Stimulated activated CD4-positive, alpha-beta T cell treated with anti-CD3 and anti-CD28 coated beads, Interleukin-4, amount 100 ng/mL, for 24 hours (primary cell): ENCODE measurements at places on chromosomes 6 and 20.

DNA sequence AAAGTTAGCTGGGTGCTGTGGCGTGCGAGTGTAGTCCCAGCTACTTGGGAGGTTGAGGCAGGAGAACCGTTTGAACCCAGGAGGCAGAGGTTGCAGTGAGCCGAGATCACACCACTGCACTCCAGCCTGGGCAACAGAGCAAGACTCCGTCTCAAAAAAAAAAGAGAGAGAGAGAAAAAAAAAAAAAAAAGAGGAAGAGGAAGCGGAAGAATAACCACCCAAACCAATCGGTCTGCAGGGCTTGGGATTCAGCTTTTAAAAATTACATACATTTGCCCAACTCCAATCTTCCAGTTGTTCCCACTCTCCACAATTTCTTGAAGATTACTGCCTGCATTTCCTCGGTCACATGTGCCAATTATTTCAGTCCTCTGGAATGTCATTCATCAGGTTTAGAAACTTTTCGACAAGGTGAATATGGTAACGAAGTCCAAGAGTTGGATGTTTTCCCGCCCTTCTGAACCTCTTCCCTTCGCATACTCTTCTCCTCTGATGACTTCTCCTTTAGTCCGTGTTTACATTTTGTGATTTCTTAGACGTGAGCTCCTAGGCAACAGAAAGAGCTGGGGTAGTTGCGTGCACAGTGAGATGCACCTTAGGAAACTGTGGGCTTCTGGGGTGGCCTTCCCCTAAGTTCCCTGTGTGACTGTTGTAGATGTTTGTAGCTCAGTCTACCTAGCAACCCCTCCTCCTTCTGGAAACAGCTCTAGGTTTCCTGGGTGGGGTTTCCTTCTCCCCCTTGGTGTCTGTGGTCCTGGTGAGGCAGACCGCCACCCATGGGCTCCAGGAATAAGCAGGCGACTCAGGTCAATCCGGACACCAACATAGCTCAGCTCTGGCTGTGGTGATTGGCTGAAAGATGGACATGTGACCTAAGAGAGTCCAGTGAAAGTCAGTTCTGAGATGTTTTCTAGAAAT is 63.0 kb upstream of the NCOA3 start:
- no peak for DNase-seq

DNA sequence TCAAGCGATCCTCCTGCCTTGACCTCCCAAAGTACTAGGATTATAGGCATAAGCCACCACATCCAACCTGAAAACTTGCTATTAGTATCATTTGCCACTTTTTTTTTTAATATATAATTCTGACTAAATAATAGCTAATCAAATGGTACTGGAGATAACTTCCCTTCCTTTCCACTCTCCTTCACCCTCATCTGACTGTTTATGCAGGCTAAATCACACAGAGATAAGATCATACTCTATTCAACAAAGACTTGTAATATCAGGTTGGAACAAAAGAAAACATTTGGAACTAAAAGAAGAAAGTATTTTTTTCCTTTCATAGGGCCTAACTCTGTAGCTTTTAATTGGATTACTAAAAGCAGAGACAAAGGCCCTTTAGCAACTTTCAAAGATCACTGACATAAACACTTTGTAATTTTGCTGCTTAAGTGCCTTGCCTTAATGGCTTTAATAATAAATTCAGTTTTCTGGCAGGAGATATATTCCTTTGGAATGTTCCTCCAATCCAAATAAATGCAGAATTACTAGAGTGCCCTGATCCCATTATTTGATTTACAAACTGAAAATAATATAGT is 198.7 kb upstream of the ASCC3 start:
- no peak for DNase-seq

DNA sequence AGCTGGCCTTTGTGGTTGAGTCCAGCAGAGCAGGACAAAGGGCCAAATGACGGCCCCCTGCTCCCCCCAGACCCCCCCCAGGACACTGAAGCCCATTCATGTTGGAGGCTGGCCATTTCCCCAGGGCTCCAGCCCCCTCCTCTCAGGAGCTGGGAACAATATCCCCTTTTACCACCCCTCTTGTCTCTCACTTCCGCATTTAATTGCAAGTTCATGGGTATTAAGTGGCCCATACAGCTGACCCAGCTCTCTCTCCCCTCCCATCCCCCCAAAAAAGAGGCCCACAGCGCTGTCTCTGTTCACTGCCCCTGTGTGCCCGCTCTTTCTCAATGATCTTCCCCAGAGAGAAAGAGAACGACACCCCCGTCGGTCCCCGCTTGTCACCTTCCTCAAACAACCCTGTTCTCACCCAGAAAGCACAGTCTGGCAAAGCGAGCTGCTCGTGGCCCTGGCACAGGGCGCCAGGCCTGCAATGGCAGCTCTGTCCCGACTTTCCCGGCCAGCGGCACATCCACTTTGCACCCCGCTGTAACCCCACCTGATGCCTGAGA is 30.4 kb downstream of the PREX1 start:
- DNase-seq = no peak

- no peak for DNase-seq
Measured at GRCh38 chr20:44734938-44735337, 10.7 kb upstream of the KCNK15 start.

DNA sequence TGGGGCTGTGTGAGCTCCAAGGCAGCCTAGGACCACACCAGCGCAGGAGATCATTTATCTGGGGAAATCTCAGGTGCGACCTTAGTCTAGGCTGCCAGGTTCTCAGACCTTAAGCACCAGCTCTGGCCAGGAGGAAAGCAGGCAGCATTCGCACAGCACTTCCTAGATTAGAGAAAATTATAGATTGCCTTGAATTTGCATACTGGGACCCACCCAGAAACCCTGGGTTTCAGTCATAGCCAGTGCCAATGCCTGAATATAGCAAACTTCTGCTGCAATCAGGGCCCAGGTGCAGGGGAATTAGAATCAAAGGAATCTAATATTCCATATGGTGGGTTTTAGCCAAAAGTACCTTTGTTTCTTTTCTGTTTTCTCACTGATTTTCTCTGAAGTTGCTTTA is 204.3 kb upstream of the CST7 start:
- no peak for DNase-seq

- DNase-seq = no peak
Measured at GRCh38 chr20:58553841-58554240, 38.6 kb upstream of the APCDD1L start.

DNA sequence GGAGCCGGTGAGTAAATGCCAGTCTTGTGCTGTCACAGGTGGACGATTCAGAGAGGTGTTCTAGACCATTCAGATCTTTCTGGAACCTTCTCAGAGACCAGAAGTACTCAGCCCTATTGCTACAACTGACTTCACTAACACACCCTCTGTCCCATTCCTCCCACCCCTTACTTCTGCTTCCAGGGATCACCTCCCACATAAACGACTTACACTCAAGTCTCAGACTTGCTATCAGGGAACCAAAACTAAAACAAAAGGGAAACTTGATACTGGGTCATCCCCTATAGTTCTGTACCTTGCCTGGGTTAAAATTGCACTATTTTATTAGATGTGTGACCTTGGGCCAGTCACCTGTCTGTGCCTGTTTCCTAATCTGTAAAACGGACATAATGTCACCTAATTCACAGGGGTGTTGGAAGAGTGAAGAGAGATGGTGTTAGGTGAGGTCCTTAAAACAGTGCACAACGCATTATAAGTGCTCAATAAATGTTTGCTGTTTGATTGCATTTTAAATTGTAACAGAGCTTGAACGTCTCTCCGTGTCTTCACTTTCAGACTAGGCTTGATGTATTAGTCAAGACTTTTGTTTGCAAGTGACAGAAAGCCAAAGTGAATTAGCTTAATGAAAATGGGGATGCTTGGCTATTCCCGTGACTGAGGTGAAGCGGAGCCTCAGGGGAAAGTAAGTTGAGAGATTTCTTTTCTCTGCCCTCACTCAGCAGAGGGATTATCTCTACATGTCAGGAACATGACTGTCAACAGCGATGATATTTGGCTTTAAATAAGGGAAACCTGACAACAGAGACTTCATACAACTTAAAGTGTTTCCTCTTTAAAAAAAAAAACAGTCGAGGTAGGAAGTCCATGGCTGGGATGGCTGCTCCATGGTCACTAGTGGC is 3.0 kb upstream of the SRXN1 start:
- DNase-seq = no peak

DNA sequence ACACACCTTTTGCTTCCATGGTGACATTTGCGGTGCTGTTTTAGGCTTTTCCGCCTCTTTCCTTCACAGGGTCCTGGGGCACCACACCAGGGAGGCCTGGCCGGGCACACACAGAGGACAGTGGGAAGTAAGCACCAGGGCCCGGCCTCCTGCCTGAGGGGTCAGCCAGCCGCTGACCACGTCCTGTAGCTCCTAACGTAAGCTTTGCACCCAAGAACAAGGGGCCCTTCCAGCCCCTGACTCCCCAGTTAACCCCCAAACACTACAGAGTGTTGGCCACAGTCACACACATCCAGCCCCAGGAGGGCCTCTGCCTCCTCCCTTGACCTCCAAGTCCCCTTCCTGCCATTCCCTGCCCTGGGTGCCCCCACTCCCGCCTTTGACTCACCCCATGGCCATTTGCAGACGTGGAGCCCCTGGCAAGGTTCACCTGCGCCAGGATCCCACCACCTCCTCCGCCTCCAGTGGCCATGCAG is 54.7 kb downstream of the YTHDF1 start:
- no peak for DNase-seq

GRCh38 chr6:7528565-7528964 is 12.9 kb upstream of the DSP start:
- no peak for DNase-seq

DNA sequence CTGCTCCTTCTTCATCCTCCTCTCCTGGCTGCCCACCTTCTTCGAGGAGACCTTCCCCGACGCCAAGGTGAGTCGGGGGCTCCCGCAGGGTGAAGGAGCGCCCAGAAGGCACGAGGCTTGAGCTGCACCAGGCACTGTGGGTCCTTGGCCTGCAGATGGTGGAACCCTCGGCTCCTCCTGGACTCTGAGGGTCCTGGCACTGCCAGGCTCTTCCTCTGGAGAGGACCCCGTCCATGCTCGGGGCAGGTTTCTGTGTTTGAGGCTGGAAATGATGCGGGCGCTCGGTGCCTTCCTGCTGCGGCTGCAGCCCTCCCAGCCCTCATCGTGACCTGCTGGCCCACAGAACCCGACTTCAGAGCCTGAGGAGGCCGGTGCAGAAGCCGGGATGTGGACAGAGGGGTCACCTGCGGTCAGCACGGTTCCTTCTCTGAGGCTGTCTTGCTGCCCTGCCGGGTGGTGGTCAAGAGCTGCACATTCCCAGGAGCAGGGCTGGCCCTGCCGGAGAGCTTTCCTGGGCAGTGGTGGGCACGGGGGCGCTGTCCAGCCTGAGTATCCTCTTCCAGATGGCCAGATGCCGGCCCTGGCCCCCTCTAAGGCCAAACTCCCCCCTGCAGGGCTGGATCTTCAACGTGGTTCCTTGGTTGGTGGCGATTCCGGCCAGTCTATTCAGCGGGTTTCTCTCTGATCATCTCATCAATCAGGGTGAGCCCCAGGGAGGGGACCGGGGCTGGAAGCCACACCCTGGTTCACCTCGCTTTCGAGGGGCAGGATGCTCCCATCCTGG is 11.3 kb downstream of the SLC17A9 start:
- no peak for DNase-seq

- DNase-seq = no peak
Measured at GRCh38 chr6:170245475-170245992, 45.3 kb downstream of the DLL1 start.

DNA sequence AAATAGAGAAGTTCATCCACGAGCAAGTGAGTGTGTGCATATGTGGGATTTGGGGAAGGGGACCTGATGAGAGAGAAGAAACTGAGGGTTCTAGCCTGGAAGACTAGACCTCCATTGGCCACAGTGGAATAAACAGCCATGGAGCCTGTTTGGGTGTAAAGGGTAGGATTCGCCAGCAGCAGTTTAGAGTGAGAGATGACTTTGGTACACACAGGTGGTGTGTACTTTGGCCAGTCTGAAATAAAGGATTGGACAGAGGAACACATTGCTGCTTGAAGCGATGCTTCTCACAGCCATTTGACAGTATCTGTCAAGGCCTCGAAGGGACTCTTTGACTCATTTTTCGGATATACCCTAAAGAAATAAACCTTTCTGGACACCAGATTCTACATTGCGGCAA is 29.2 kb downstream of the PLEKHG1 start:
- DNase-seq = no peak

DNA sequence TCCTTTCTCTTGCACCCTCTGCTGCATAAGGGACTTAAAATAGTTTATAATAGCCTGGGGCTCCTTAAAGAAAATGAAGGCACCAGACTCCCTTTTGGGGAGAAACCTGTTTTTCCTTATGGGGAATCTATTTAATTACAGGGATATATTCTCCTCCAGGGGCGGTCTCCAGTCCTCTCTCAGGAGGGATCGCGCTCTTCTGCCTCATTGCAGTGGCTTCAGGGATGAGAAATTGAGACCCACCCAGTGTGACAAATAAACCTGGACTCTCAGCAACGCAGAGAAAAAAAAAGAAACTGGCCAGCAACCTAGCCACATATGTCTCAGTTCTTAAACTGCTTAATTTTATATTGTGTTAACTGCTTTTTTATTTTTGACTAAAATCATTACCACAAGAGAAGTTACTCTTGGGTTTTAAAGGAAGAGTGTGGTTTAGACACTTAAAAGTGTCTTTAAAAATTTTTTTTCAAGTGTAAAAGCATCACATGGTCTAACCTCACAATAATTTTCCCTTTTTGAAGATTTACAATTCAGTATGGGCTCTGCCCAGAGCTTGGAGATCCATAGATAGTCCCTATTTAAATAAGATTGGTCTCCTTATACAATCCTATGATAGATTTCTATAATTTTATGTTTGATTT is 11.7 kb upstream of the GOPC start:
- no peak for DNase-seq

- DNase-seq = no peak
Measured at GRCh38 chr6:95133578-95133977, 443.8 kb upstream of the MANEA start.

GRCh38 chr6:111842271-111842822 is 30.9 kb downstream of the FYN start:
- no peak for DNase-seq

- DNase-seq = no peak
Measured at GRCh38 chr20:41200446-41201202, 63.3 kb downstream of the PLCG1 start.

GRCh38 chr6:92281571-92282076 is 1137.7 kb downstream of the EPHA7 start:
- DNase-seq = no peak

- no peak for DNase-seq
Measured at GRCh38 chr6:33877982-33878535, 74.3 kb upstream of the MLN start.

- no peak for DNase-seq
Measured at GRCh38 chr20:13363473-13363872, 142.4 kb downstream of the ISM1 start.
